ENCODE measurements at places on chromosomes 1 and 21.

GRCh38 chr1:22184892-22185612 lies 42.2 kb upstream of the WNT4 start:
- DNase-seq: no peak

GRCh38 chr21:33650929-33651509 lies 8.7 kb downstream of the ITSN1 start:
- DNase-seq: no peak

DNA sequence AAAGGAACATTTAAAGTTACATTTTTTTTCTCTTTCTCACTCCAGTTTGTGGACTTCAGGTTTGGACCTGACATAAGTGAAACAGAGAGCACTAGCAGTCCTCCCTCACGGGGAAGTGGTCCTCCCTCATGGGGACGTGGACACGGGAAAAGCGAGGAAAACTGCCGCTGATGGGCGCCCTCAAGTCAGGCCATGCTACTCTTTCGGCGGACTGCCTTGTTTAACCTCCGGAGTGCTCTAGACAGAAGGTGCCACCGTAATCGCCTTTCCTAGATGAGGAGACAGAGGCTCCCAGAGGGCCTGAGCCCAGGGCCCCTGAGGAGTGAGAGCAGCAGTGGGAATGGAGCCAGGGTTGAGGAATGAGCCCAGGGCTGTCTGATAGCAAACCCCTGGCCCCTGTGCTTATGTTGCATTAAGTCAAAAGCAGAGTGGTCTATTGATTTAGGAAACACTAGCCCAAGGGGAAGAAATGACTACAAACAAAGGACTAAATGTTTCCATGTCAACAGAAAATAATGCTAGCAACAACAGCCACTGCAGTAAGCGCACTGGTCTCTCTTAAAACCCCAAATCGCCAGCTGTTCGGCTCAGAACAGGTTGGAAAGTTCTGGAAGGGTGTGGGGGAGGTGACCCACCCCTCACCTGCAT lies 84.1 kb downstream of the DMRTB1 start:
- no peak for DNase-seq

DNA sequence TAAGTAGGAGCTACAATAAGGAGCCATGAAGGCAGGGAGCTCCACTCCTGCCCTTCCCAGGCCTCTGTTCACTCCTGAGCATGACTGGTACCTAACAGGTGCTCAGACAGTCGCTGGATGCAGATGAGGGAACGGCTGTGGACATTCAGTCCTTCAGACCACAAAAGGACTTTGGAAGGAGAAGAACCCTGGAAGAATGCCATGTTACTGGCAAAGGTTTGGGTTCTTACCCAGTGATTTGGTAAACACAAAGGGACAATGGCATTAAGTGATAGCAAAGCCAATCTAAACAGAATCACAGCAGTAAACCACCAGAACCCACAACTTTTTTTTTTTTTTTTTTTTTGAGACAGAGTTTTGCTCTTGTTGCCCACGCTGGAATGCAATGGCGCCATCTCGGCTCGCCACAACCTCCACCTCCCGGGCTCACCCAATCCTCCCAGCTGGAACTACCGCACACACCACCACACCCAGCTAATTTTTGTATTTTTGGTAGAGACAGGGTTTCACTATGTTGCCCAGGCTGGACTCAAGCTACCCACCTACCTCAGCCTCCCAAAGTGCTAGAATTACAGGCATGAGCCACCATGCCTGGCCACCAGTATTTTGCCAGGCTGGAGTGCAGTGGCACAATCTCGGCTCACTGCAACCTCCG lies 7.5 kb upstream of the CBR3 start:
- DNase-seq: no peak

DNA sequence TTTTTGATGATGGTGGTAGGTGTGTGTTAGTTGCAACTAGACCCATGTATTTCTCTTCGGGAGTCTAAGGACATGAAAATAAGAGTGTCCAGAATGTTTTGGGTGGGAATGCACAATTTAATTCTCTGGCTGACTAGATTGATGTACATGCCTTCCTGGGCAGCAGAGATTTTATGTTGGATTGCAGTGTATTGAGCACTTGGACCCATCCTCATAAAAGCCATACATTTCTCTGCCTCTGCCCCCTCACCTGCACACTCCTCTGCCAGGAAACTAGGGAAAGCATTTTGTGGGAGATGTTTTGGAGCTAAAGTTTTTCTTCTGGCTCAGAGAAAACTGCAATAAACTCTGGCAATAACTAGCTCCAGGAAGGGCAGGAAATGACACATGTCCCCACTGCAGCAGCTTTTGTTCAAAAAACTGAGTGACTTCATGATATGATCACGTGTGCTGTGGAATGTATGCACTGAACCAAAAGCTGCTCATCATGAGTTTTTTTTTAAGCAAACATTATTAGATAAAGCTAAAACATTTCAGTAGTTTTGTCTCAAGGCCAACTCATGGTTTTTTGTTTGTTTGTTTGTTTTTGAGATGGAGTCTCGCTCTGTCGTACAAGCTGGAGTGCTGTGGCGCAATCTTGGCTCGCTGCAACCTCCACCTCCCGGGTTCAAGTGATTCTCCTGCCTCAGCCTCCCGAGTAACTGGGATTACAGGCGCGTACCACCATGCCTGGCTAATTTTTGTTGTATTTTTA lies 17.6 kb downstream of the RIT1 start:
- DNase-seq: peak; percentile 12

- DNase-seq: no peak
Observed at GRCh38 chr1:219902951-219903350, 25.4 kb downstream of the SLC30A10 start.

- DNase-seq: no peak
Observed at GRCh38 chr1:85824066-85824840, 116.0 kb upstream of the ZNHIT6 start.

GRCh38 chr1:38361566-38361965 lies 315.0 kb upstream of the POU3F1 start:
- no peak for DNase-seq

DNA sequence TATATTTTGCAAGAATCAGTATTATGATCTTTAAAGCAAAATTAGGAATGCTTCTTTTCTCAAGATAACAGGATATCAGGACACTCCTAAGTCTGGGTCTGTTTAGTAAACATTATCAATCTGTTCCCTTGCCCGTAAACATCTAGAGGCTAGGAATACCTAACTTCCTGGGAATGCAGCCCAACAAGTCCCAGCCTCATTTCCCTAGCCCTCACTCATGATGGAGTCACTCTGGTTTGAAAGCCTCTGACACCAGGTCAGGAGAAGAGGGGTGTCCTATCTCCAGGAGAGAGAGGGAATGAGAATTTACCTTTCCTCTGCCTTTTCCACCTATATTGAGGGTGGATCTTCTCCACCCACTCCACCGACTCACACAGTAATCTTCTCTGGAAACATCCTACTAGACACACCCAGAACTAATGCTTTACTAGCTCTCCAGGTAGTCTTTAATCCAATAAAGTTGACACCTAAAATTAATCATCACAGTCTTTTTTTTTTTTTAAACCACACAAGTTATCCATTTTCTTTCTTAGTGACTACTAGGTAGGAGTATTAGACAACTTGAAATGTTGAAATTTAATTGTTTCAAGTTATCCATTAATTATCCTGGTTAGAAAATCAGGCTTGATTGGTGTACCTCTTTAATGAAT lies 659.3 kb downstream of the USP25 start:
- no peak for DNase-seq

GRCh38 chr1:245825128-245825901 lies 670.5 kb downstream of the KIF26B start:
- DNase-seq: no peak

Data from stimulated activated CD8-positive, alpha-beta memory T cell treated with anti-CD3 and anti-CD28 coated beads, Interleukin-7, amount 100 ng/mL, for 4 hours (primary cell).